ENCODE measurements at places on chromosomes 1 and 21.

DNA sequence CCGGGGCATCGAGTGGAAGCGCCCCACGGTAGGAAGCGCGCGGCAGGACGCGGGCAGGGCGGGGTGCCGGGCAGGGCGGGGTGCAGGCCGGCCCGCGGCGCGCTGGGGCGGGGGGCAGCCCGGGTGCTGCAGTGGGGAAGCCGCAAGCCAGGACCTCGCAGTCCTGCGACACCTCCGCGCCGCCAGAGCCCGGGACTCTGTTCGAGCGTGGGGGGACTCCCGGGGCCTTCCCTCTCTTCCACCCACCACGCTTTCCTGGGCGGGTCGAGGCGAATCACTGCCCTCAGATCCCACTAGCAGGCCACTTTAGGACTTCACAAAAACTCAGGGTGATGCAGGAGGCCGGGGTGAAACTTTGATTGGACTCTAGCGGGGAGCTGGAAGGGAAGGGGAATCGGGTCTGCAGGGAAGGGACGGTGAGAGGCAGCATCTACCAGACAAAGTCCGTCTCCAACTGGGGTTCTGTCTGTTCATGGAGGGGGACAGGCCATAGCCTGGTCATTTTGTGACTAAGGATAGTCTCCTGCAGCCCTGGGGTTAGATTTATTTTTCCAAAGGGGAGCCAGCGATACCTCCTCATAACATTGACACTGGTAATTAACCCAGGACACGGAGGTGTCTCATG, 623 bp downstream of the CAPN2 start:
- peaks cover 56% of the 10 kb centered on the region for H3K4me1 ChIP-seq
- peak overlapping the region; percentile 88 for H3K4me3 ChIP-seq
- H3K27me3 ChIP-seq, result no peaks in the 10 kb centered on the region
- no peaks in the 10 kb centered on the region for H3K36me3 ChIP-seq
- H3K27ac ChIP-seq, result no peak overlapping the region

DNA sequence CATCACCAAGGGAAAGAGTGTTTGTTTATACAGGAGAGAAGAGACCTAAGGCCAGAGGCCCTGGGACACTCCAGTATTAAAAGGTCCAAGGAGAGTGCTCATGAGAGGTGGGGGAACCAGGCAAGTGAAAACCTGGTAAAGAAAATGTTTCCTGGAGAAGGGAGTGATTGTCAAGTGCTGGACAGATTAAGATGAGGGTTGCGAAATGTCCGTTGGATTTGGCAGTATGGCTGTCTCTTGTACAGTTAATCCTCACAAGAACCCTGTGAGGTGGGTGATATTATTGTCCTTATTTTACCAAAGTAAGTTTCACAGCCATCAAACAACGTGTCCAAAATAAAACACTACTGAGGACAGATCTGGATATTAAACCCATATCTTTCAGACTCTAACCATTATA, 44.2 kb downstream of the RPAP2 start:
- H3K4me1 ChIP-seq, result no peaks in the 10 kb centered on the region
- H3K27ac ChIP-seq, result no peak overlapping the region
- no peaks in the 10 kb centered on the region for H3K27me3 ChIP-seq
- DNase-seq, result no peak
- no peaks in the 10 kb centered on the region for H3K36me3 ChIP-seq

DNA sequence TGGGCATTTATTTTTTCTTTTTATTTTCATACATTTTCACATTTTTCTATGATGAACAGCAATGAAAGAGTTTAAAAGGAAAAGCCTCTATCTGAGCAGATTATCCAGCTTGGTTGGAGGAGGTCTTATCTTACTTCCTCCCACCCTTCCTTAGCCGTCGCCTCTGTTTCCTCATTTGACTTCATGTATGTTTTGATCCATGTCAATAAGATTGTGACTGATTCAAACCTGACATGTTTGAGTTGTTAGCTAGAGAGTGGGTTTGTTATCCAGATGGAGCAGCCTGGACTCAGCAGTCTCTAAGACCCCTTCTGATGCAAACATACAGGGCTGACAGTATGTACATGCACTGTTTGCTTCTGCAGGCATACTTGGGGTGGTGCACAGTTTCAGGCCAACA, 31.2 kb downstream of the MACO1 start:
- no peak for DNase-seq
- H3K27me3 ChIP-seq, result no peaks in the 10 kb centered on the region
- H3K4me3 ChIP-seq, result no peak overlapping the region
- no peak overlapping the region for H3K27ac ChIP-seq
- no peaks in the 10 kb centered on the region for H3K36me3 ChIP-seq

DNA sequence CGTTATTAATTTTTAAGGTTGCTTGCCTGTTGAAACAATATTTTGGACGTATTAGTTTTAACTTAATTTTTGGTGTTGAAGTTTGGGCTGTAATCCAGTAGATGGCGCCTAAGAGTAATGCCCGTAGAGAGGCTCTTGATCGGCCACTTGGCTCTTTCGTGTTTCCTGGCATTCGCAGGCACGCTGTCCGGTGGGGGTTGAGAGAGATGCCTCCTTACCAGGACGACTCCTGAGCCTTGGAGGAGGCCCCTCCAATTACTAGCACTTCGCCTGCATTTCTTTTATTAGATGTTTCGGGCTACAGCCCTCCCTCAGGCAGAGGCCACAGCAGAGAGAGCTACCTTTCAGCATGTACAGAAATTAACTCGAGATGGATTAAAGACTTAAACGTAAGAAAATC, 12.0 kb downstream of the OR2M4 start:
- no peaks in the 10 kb centered on the region for H3K27me3 ChIP-seq
- DNase-seq, result peak; percentile 80
- H3K4me3 ChIP-seq, result no peak overlapping the region
- H3K36me3 ChIP-seq, result no peaks in the 10 kb centered on the region
- H3K4me1 ChIP-seq, result no peaks in the 10 kb centered on the region

DNA sequence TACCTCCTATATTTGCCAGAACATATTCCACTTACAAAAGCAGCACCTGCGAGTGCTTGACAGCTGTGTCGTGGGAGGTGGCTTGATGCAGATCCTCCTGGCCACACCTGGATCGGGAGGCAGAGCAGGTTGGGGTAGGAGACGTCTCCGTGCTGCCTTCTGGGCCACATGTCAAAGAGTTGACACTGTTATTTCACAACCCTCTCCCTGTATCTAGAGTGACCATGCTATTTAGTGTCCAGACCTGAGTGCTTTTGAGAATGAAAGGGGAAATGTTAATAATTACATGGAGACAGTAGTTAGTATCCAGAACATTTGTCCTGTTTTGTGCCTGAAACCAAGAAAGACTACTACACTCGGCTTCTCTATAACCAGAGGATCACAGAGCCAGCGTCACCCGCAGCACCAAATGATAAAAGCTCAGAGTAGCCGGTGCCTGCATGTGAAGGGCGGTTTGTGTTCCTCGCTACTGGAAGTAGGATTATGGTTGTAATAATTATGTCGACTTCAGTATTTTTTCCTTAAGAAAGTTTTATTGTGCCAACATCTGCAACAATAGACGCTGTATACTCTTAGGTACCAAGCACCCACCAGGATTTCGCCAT, 77.1 kb downstream of the GALNT2 start:
- no peak overlapping the region for H3K27ac ChIP-seq
- H3K4me3 ChIP-seq, result no peak overlapping the region
- peaks cover 65% of the 10 kb centered on the region for H3K4me1 ChIP-seq
- no peak for DNase-seq
- H3K36me3 ChIP-seq, result no peaks in the 10 kb centered on the region
- H3K27me3 ChIP-seq, result no peaks in the 10 kb centered on the region

DNA sequence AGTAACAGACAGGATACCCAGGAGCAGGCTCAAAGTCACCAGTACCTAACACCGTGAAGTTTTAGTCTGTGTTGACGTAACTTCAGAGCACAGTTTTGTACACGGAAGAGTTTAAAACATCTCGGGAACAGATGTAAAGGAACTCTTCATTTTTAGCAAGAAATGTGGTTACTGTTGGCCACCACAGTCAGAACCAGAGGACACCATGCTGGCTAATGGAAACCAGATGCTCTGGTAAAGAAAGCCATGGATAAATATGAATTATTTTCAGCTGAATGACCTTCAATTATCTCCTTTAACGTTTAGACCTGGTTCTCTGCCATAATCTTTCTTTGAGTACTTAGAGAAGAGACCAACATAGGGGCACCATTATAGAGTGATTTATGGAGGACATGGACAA, 115.9 kb downstream of the NTMT2 start:
- DNase-seq, result no peak
- H3K36me3 ChIP-seq, result no peaks in the 10 kb centered on the region
- H3K4me3 ChIP-seq, result no peak overlapping the region
- no peaks in the 10 kb centered on the region for H3K4me1 ChIP-seq
- no peak overlapping the region for H3K27ac ChIP-seq
- H3K27me3 ChIP-seq, result no peaks in the 10 kb centered on the region

DNA sequence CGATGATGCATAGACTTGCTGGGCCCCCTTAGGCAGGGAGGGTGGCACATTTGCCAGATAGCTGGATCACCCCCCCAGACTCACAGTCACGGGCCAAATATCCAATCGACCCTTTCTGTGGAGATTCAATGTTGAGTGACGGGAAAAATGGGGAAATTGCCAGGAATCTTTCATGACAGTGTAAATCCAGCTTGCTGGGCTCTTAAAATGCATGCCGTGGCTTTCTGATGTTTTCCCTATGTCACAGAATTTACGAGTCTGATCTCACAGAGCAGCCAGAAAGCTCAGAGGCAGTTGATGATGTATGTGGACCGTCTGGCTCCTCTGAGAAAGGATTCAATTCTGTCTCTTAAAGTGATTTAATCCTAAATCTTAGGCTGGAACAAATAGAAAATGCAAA, 150.1 kb upstream of the ZNF644 start:
- no peak overlapping the region for H3K27ac ChIP-seq
- H3K4me3 ChIP-seq, result no peak overlapping the region
- no peak for DNase-seq
- H3K4me1 ChIP-seq, result no peaks in the 10 kb centered on the region
- no peaks in the 10 kb centered on the region for H3K36me3 ChIP-seq

DNA sequence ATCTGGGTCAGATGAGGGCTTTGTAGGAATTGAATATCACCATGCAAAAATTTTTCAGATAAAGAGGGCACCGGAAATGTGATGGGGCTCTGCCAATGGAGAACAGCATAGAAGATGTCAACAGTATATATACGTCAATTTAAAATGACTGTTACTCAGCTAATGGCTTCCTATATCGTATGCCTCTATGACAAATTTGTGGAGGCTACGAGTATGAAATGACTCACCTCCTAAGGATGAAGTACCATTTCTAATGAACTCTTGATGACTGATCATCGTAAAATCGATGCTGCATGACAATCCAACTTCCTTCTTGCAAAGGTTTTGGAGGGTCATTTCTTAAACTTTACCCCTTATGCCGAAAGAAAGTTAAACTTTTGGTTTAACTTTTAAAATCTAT, 450.3 kb upstream of the ZP4 start:
- no peak overlapping the region for H3K4me3 ChIP-seq
- H3K27ac ChIP-seq, result no peak overlapping the region
- no peak for DNase-seq
- H3K36me3 ChIP-seq, result no peaks in the 10 kb centered on the region

DNA sequence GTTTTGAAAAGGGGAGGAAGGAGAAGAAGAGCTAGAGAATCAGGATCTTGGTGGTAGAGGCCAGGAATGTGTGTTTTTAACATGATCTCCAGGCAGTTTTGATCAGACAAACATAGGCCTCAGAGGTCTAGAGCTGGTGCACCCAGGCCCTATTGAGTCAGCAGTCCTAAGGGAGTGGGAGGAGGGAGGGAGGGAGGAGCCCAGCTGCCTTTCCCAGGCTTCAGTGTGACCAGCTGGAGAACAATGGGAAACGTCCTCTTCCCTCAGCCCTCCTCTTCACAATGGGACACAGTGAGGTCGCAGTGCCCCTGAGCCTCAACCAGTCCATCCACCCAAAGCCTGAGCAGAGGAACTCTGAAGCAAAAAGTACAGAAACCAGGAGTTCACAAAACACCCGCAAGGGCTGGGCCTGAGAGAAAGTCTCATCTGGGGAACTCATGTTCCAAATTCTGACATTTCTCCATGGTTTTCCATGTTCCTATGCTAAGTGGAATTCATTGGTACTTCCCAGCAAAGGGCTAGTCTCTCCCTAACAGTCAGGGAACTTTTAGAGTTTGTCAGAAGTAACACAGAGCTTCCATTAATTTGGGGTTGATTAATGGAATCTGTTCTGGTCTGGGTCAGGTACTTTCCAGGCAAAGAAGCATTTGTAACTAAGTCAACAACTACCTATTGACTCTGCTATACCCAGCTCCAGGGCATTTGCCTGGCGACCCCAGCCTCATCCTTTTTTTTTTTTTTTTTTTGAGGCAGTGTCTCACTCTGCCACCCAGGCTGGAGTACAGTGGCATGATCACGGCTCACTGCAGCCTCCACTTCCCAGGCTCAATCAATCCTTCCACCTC, 37.5 kb downstream of the ELAPOR1 start:
- H3K27me3 ChIP-seq, result no peaks in the 10 kb centered on the region
- H3K4me3 ChIP-seq, result no peak overlapping the region
- no peaks in the 10 kb centered on the region for H3K36me3 ChIP-seq

DNA sequence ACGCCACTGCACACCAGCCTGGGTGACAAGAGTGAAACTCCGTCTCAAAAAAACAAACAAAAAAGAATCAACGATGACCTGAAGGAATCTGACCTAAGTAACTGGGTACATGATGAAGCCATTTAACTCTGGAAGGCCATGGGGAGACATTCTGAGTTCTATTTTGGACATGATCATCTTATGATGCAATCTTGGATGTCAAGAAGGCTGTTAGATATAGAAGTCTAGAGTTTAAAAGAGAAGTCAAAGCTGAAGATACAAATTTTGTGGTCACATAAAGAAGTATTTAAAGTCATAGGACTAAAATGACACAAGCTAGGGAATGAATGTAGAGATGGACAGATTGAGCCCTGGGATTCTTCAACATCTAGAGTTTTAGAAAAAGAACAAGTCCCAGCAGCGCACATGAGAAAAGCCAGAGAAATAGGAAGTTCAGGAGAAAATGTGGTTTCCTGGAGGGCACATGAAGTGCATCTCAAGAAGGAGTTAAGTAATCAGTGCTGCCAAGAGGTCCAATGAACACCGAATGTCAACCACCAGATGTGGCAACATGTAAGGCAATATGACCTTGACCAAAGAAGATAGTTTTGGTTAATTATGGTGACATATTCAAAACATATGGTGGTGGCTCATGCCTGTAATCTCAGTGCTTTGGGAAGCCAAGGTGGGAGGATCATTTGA, 26.8 kb downstream of the ELK4 start:
- H3K4me1 ChIP-seq, result no peaks in the 10 kb centered on the region
- no peak overlapping the region for H3K27ac ChIP-seq
- no peaks in the 10 kb centered on the region for H3K36me3 ChIP-seq
